ENCODE measurements at places on chromosomes 16 and 17. TPM values are rescaled to one million over a fixed set of nuclear protein-coding genes. Genes with fewer than 3 reads are reported as not detected.

Gene TNRC6C
- 25.0 TPM for total RNA-seq

Gene PDILT
- not detected for total RNA-seq

Gene NETO2
- total RNA-seq: 28.5 TPM

DNA sequence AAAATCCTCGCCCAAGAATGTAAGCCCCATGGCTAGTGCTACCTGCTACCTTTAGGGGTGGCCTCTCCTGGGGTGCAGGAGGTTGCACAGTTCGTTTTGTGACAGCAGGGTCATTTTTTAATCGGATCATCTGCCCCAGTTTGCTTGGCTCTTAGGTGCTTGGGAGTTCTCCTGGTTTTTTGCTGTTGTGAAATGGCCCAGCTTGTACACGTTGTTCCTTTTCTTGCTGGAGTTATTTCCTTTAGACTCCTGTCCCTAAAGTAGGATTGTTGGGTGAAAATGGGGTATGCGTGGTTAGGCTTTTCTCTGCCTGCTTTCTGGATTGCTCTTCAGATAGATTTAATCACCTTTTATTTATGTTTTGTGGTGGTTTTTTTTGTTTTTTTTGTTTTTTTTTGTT lies 25.8 kb downstream of the ABCC1 start:
- DNase-seq: no peak

DNA sequence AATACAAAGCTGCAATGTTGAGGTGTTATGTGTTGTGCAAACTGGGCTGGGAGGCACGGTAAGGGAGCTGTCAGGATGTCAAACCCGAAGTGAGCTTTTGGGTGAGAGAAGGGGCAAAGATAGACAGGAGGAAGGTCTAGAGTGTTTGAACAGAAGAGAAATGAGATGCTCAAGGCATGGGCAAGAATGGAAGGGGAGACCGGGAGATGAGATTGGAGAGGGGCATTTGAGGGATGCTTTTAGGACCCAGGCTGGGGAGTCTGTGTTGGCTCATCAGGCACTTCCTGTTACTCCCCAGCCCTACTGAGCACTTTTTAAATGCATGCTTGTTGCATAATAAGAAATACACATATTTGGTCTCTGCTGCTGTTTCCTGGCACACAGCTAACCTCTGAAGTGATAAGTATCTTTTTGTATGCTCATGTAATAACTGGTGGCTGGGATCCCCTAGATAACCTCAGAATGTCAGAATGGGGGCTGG lies 13.7 kb downstream of the UNC45B start:
- DNase-seq: no peak

- no peak for DNase-seq
These were observed 47.2 kb downstream of the TNRC6A start for GRCh38 chr16:24776501-24777220.

DNA sequence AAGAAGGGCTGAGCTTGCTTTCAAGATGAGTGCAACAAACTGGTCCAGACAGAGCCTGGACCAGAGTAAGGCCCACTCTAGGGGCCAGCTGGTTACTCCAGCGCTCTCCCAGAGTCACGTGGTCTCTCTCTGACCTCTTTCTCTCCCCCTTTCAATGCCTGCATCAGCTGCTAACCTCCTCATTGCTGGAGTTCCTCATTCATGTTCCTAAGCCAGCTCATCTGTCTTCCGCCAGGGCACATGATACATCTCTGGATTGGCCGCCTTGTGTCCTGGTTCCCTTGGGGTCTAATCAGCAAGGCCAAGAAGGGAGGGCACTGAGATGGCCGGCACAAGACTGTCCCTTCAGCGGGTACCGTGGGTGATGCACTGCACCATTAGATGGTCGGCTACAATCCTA lies 26.9 kb upstream of the ZFP90 start:
- DNase-seq: no peak

DNA sequence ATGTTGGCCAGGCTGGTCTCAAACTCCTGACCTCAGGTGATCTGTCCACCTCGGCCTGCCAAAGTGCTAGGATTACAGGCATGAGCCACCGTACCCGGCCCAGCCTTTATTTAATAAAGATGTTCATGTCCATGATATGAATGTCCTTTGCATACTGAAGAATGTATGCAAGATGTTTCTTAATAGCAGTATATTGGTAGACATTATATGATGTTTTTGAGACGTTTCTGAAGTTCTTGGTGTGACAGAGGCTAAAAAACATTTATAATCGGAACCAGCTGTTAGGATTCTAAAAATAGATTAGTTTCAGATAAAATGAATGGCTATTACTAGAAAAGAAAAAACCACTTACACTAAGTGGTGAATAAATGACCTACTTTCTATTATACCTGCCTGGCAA lies 11.8 kb downstream of the PDZD9 start:
- DNase-seq: no peak

DNA sequence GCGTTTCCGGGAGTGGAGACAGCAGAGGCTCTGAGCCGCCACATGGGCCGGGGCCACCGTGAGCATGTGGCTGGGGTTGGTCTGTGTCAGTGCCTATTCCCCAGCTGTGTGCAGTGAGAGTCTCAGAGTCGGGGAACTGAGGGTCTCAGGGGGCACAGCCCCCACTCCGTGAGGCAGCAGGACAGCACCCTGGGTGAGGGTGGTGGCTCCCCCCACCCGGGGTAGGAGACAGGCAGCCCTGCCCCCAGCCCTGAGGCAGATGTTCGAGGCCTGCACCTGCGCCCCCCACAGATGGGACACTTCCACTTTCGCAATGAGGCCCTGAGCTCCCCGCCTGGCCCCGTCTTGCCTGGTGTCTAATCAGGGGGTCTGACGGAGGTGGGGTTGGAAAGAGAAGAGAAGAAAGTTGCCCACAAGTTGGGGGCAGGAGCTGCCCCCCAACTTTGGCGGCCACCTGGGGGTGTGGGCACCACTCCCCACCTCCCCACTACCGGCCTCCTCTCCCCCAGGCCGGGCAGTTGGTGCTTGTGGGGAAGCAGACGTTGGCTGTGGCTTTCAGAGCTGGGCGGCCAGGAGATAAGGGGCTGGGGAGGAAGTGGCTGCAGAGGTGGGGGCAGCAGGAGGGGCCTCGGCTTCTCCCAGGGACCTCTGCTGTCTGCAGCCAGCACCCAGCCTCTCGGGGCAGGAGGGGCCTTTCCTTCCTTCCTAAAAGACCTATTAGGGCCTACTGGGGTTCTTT lies 1.8 kb upstream of the CBFA2T3 start:
- no peak for DNase-seq

All from activated T-cell treated with anti-CD3 and anti-CD28 coated beads, Interleukin-2, amount 50 U/mL, for 4 hours (primary cell).